Posterior cingulate gyrus (tissue), 11 donors: ENCODE measurements at places on chromosomes 2 and 18.

GRCh38 chr2:26922405-26923188 is 47.8 kb upstream of the MAPRE3 start:
- DNase-seq, result peak; percentile 71

GRCh38 chr2:231541645-231542044 is 11.4 kb upstream of the NMUR1 start:
- DNase-seq, result peak; percentile 69

GRCh38 chr2:71811157-71811556 is 336.5 kb downstream of the CYP26B1 start:
- DNase-seq, result no peak

DNA sequence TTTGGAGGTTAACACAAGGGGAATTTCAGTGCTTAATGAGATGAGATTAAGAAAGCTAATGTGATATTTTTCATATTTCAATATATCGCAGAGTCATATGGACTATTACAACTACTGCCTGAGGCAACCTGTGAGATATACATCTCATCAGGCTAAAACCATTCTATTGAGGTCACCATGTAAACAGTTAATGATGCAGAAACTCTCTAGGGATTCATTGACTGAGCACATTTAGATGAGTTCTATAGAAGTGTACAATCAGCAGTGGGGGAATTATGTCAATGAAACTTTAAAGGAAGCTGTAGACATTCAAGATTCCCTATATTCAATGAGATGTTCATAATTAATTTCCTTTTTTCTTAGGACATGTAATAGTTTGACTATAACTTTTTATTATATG is 687.4 kb upstream of the SYT4 start:
- no peak for DNase-seq

GRCh38 chr2:23123686-23124085 is 261.3 kb upstream of the KLHL29 start:
- no peak for DNase-seq

GRCh38 chr2:25700221-25700660 is 26.9 kb upstream of the DTNB start:
- no peak for DNase-seq

GRCh38 chr2:200668478-200668877 is 82.7 kb downstream of the AOX1 start:
- DNase-seq, result no peak

DNA sequence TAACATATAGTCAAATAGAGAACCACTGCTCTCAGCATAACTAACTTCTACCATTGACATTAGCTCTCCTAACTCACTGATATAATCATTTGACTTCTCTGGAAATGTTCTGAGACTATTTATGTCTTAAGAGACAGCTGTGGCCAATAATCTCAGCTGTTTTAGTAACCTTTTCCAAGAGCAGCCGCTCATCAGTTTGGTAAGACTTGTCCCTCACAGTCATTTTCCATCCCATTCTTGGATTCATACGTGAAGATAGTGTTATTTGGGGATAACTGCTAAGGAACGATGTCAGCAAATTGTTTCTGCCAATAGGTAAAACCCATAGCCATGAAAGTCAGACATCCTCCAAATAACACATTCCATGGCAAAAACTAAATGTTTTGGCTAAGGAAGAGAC is 127.8 kb downstream of the LNPK start:
- no peak for DNase-seq

DNA sequence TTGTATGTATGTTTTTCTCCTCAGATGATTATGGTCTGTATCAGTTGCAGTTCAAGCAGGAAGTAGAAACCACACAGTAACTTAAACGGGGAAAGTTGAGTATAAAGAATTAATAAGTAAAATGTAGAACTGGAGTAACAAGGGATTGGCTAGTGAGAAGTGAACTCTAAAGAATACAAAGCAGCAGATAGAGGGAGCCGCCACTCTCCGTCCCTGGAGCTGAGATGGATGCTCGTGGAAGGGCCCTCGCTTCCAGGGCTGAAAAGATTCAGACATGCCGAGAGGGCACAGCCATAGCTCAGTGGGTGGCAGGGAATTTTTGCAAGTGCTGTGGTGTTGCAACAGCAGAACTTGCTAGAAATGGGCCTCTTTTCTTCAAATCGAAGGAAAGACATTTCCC is 155.8 kb downstream of the COL6A3 start:
- DNase-seq, result no peak

DNA sequence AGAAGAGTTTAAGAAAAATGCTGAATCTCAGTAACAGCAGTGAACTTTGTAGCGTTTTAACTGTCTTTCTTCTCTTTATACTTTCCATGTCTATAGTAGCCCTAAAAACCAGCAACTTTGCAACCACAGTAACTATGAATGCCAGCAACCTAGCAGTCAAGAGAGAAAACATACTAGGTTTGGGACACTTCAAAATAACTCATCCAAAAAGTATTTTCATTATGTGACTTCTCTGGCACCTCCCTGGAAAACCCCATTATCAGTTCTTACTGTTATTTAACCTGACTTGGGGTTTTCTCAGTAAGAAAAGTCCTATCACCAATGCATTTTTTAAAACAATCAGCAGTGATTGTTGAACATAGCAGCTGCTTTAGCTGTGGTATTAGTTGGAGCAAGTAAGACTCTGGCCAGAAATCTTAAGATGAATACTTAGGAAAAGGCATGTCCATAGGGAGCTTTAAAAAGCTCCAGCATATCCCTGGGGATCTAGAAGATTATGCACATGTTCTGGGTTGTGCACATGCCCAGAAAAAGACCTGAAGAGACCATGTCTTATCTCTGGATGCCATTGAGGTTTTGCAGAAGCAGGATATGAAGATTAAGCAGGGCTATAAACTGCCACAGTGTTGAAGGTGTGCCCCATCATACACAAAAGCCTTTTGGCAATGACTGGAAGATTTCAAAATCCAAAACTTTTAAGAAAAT is 411.3 kb downstream of the CMPK2 start:
- DNase-seq, result no peak

- no peak for DNase-seq
Measured at GRCh38 chr2:67839668-67840067, 223.1 kb downstream of the C1D start.

GRCh38 chr2:41912337-41912736 is 135.5 kb upstream of the PKDCC start:
- no peak for DNase-seq

DNA sequence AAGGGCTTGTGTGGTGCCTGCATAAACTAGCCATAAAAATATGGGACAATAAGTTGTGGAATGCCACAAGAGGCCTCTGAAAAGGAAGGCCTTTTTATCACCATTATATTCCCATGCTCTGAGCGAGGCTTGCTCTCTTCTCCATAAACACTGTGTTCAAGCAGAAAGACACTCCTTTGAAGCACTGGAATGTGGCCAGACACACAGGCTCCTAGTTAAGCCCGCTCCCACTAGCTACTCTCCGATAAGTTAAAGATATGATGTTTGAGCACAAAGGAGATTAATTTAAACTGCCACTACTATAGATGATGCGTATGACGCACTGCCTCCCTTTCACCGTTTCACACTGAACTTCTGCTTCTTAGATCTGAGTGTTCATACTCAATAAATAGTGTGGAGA is 188.7 kb upstream of the TWIST2 start:
- no peak for DNase-seq

GRCh38 chr2:207327513-207327912 is 161.8 kb upstream of the KLF7 start:
- no peak for DNase-seq

DNA sequence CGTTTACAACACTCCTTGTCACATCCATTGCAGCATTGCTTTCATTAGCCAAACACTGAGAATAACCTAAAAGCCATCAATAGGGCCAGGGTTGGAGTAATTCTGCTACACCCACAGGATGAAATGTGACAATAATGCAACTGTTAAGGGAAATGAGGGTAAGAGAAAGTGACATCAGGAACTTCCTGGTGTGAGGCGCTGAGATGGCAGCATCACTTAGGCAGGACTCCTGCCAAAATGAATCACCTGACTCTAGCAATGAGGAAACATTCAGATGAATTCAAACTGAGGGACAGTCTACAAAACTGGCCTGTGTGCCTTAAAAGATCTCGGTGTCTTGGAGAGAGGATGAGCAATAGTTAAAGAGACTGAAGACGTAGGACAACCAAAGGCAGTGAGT is 115.6 kb upstream of the AGAP1 start:
- DNase-seq, result no peak

DNA sequence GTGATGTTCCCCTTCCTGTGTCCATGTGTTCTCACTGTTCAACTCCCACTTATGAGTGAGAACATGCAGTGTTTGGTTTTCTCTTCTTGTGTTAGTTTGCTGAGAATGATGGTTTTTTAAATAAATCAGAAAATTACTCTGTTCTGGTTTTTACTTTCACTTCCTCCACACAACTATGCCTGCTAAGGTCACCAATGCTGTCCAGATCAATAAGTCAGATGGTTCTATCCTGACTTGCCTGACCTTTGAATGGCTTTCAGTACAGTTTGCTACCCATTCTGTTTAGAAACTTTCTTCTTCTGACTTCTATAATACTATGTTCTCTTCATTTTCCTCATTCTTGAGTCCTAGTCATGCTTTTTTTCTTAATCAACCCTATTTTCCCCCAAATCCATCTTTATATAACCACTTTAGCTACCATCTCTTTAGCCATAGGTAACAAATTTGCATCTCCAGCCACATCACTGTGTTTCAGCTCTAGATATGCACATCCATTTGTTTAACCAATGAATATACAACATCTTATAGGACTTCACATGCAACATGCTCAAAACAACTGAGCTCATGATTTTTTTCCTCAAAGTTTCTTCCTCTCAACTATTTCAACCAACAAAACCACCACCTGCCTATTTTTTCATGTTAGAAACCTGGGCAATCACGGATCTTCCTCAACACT is 58.8 kb upstream of the SLC38A11 start:
- DNase-seq, result no peak

DNA sequence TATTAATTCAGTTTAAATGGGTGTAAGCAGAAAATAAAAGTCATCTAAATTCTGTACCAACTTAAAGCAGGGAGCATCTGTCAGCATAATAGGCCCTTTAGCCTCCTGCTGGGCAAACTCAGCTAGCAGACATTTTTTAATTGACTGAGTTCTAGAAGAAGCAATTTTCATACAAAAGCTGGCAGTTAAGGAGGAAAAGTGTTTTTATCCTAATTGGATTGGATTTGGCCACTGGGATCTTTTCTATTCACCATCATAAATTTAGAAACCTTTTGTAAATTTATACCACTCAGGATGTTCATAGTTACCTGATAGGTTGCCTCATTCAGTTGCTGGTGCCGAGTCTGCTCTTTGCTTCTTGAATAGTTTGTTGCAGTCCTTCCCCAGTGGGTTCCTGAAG is 262.7 kb upstream of the FSIP2 start:
- DNase-seq, result no peak

DNA sequence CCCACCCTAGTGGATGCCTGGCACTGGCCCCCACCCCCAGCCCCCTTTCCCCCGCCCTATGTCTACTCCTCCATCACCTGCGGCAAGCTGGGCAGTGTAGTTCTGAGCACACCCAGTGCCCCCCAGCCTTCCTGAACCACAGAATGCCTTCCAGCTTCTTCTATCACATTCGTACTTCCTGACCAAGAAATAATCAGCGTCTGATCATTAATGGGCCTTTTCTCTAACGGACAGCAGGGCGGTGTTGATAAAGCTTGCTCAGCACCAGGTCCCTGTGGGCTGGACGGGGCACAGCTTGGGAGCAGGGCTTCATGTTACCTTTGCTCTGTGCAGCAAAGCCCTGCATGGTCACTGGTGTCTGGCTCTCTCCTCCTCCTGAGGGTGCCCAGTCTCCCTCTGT is 15.4 kb downstream of the UXS1 start:
- no peak for DNase-seq

- no peak for DNase-seq
Measured at GRCh38 chr18:22110461-22110924, 58.9 kb upstream of the GATA6 start.

- no peak for DNase-seq
Measured at GRCh38 chr18:62499263-62499650, 23.6 kb upstream of the ZCCHC2 start.

DNA sequence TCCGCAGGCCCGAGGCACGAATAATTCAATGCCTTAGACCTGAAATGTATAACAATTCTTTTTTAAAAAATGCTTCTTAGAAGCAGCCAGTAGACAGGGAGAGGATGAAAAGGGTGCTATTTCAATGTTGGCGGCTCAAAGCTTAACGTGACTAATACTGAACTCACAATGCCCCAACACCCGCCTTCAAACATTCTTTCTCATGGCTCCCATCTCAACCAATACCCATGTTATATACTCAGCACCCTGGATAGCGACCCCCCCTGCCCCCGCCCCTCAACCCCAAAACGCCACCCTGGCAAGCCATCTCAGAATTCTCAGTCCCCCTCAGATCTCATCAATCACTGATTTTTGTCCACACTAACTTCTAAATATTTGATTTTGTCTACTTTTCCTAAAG is 4.4 kb downstream of the FBXO41 start:
- no peak for DNase-seq

DNA sequence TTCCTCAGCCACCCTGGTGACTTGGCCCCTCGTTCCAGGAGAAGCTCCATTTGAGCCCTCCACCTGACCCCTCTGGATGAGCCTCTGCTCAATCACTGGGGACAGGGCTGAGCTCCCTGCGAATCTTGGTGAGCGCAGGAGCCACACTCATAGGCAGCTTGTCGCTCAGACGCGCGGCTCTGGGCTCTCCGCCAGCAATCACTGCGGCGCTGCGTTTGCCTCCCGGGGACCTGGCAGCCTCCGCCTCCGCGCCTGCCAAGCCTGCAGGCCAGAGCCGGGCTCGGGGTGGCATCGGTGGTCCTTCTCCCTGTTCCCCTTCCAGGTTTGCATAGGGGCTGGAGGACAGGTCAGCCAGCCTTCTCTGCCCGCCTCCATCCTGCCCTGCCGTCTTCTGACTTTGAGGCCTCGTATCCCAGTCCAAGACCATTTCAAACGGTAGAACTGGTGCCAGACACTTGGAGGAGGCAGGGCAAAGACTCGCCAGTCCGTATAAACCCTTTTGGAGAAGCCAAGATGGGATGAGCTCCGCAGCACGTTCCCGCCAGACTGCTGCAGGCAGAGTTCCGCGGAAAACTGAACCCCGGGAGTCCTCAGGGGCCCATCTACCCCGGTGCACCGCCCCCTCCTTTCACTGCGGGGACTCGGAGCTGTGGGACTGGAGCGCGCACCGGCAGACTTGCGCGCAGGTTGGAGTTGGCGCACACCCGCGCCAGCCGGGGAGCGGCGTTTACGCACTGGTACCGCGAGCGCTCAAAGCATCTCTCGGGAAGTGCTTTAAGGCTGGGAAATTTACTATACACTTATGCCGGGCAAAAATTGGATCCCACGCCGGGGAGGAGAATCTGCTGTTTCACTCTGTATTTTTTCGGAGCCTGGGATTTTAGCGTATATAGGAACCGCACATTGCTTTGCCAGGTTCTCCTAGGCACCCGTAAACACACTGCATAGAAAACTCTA is 1.1 kb upstream of the TACR1 start:
- DNase-seq, result peak; percentile 72

- no peak for DNase-seq
Measured at GRCh38 chr18:44556296-44556695, 124.4 kb upstream of the SETBP1 start.

GRCh38 chr2:11096591-11096990 is 58.7 kb upstream of the SLC66A3 start:
- DNase-seq, result no peak

- DNase-seq, result no peak
Measured at GRCh38 chr2:241868661-241869081, 858 bp upstream of the RTP5 start.
